OCI-M1 (cell line): ENCODE measurements at places on chromosomes 2 and 18.
A peak's percentile ranks its signal among the peaks of the same experiment; 100 is the strongest.

- DNase-seq, result no peak
Observed at GRCh38 chr2:73642338-73643018, at the start of gene NAT8. Gene NAT8, minus strand, starts transcription at chr2:73642422. Its CDS starts 794 bp downstream, at chr2:73641628.

DNA sequence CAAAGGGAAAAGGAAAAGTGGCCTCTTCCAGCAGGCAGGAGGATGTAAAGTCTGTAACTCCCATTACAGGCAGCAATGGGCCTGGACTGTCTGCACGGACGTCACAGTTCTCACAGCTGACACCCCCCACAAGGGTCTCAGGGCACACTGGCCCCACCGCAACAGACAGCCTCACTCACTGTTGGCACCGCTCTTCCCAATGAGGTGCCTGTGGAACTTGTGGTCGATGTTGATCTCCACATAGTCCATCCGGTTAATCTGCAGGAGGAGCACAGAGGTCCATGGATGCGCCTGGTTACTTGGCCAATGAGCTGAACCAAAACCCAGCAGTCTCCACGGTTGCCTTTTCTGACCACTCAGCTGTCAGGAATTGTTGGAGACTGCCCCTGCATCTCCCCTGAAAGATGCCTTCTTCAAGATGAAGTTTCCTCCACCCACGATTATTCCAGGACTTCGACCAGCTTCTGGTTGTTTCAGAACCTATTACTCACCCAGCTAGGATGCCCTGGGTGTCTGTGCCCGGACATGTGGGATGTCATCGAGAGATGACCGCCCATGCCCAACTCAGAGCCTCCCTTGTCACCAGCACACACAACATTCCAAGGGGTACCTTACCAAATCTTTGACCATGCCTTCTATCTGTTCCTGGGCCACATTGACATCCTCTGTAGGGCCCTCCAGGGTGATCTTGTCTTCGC, 62.5 kb downstream of the HDLBP start:
- DNase-seq, result no peak

GRCh38 chr2:555164-555922, 121.9 kb downstream of the TMEM18 start:
- no peak for DNase-seq

DNA sequence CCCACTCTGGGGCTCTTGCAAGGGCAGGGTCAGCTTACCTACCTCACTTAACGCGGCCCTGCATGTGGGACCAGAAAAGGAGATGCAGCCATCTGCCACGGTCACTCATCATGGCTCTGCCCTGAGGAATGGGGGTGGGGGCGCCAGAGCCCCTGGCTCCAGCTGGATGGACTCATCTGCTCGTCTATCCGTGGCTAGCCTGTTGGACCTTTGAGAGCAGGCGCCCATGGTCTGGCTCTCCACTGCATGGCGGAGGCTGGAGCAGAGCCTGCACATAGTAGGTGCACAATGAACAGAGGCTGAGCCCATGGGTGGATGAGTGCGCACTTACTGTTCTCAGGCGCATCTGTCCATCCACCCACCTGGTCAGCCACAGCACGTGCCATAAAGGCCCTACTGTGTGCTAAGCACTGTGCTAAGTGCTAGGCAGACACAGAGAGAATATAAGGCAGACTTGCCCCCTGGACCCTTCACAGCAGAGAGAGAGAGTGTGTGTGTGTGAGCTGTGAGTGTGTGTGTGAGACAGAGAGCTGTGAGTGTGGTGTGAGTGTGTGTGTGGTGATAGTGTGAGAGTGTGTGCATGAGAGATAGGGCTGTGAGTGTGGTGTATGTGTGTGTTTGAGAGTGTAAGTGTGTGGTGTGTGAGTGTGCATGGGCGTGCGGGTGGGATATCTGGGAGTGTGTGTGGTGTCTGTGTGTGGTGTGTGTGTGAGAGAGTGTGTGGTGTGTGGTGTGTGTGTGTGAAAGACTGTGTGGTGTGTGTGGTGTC, 151.3 kb downstream of the TFCP2L1 start:
- DNase-seq, result no peak

DNA sequence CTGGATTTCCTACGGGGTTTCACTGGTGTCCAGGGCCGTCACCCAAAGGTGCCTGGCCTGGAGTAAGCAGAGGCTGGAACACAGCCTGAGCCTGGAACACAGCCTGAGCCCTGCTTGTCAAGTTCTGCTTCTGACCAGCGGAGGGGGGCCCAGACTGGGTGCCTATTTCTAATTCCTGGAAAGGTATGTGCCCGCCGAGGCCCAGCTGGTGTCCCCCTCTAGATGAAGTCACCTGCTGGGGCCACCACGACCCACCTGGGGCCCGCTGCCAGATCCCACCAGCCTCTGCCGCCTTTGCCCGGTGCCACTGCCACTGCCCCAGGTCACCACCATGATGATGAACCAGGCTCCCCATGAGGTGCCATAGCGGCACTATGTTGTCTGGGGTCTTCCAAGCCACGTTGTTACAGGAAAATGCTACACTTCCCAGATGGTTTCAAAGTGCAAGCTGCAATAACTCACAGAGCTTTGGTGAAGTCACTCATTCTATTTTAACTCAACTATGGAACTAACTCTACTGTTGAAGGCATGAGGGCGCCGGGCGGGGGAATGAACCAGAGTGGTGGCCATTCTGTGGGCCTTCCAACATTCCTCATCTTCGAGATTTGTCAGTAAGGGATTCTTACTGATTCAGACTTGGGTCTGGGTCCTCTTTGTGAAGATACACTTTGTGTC, 40.9 kb upstream of the LAPTM4A start:
- no peak for DNase-seq

GRCh38 chr18:25047983-25048382, 304.0 kb downstream of the ZNF521 start:
- DNase-seq, result no peak

DNA sequence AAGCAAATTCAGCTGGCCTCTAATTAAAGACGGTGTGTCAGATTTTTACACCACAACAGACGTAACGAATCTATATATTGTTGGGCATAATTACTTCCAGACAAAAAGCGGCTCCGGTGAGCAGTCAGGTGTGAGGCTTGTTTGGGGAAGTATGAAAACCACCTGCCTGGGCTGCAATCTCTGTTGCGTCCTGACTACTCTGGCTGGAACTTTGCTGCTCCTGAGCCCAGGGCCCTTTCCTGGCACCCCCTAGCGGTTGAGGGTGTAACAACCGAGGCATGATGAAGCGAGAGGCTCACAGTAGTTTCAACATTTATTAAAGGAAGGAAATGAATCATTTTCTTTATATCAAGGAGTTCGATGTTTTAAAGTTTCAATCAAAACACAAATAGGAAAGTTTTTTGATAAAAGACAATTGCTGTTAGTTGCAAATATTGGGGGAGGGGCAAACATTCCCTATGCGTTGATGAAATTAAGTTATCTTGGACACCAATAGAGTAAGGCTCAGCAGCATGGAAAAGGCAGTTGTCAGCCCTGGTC, 10.6 kb upstream of the ITGB6 start:
- DNase-seq, result peak; percentile 76

- no peak for DNase-seq
Observed at GRCh38 chr2:9738535-9739496, 104.5 kb upstream of the TAF1B start.

DNA sequence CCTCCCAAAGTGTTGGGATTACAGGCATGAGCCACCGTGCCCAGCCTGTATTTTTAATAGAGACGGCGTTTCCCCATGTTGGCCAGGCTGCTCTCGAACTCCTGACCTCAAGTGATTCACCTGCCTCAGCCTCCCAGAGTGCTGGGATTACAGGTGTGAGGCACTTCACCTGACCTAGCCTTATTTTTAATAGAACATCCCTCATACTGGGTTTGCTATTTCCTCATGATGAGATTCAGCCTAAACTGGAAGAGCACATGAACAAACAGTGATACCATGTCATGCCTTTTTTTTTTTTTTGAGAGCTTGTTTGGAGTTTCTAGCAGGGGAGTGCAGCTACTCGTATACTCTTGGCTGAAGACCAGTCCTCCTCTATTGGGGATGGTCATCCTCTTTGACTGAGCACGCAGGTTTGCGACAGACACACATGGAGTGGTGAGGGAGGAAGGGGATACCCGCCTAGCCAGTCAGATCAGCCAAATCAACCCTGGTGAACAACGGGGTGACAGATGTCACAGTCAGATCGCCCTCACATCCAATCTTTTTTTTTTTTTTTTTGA, 67.6 kb downstream of the USP37 start:
- no peak for DNase-seq

GRCh38 chr2:181366675-181367175, 90.5 kb upstream of the ITGA4 start:
- DNase-seq, result no peak
